Adipocyte (in vitro differentiated cells): ENCODE measurements at places on chromosomes 5 and 9.
A peak's percentile ranks its signal among the peaks of the same experiment; 100 is the strongest.

- DNase-seq, result no peak
Observed at GRCh38 chr9:70007831-70008230, 35.8 kb upstream of the MAMDC2 start.

DNA sequence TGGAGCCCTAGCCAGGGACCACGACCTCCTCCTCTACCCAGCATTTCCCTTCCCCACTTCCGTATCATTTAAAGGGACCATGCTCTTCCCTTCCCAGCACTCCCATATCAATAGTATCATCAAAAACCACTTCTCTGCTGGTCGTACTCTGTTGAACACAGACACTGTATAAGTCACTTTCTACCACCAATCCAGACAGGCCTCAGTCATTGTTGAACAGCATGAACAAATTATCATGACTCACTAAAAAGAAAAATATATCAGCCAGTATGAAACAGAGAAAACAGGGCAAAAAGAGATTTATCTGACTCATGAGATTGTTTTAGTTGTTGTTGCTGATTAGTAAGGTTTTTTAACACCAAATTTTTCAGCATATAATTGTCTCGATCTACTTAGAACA, 89.8 kb downstream of the CDKN2A start:
- DNase-seq, result peak; percentile 30

DNA sequence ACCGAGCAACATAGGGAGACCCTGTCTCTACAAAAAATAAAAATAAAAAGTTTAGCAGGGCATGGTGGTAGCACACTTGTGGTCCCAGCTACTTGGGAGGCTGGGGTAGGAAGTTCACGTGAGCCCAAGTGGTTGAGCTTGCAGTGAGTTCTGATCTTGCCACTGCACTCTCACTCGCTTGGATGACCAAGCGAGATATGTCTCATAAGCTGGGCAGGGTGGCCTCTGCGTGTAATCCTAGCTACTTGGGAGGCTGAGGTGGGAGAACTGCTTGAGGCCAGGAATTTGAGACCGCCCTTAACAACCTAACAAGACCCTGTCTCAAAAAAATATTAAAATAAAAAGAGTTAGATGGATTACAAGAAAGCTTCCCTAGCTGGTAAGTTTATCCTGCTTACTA, 32.5 kb downstream of the RASA1 start:
- DNase-seq, result no peak

GRCh38 chr5:56561455-56561854, 253.9 kb upstream of the MAP3K1 start:
- DNase-seq, result no peak

DNA sequence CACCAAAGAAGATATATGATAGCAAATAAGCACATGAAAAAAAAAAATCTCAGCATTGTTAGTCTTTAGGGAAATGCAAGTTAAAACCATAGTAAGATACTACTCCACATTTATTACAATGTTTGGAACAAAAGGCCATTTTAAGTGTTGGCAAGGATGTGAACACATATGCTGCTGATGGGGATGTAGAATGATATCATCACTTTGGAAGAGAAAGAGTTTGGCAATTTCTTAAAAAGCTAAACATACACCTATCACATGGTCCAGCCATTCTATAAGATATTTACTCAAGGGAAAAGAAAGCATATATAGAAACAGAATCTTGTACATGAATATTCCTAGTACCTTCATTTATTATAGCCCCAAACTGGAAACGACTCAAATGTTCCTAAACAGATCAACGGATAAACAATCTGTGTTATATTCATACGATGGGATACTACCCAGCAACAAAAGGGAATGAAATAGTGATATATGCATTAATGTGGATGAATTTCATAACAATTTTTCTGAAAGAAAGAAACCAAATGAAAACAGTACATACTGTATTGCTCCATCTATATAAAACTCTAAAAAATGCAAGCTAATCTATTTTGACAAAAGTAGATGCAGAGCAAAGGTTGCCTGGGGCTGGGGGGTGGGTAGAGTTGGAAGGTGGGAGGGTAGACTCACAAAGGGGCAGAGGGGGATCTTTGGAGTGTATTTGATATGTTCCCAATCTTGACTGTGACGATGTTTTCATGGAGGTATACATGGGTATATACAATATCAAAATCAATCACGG, 45.7 kb upstream of the SMAD5 start:
- DNase-seq, result no peak

DNA sequence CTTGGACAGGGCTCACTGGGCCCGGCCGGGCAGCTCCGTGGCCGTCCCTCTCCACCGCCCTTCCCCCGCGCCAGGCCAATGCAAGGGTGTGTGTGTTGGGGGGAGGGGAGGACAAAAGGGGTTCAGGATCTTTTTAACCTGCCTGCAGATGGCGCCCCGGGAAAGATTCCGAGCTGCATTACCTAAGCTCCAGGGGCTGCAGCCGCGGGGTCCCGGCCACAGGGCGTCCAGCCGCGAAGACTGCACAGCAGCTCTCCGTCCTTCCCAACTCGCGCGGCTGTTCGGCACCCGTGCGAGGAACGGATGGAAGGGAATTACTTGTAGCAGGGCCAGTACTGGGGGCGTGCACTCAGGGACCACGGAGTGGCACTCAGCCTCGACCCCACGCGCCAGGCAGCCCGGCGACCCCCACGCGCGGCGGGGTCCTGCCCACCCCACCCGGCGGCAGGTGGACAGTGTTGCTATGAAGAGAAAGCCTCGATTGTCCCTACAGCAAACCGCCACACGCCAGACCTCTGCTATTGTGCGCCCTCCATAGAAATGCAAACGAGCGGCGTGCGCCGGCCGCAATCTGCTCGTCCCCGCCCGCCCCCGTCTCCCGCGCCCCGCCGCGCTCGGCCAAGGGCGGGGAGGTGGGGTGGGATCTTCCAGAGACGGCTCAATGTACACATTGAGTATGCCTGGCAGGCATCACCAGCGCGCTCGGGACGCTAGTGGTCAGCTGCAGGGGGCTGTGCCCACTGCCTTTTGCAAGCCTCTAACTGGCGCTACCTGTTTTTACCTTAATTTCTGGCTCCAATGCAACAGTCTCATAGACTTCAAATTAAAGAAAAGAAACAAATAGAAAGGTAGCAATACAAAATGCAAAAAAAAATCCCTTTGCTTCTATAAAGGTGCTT, 796 bp upstream of the GADD45G start:
- DNase-seq, result peak; percentile 14

- DNase-seq, result peak; percentile 43
Observed at GRCh38 chr5:95704150-95704549, 21.4 kb upstream of the SPATA9 start.

DNA sequence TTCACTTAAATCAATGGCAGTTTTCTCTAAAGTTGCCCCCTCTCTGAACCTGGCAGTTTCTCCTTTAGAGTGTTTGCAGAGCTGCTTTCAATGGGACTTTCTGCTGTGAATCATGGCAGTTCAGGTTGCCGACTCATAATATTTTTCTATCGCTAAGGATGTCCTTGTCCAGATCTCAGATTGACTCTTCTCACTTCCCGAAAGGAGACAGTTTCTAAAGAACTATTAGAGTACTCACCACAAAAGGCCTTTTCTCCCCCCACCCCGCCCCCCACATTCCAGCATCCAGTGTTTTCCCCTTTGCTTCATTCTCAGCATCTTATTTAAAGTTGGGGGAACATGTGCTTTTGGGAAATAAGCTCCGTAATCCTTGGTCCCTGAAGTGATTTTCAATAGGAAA, 443.5 kb upstream of the KLF4 start:
- DNase-seq, result peak; percentile 29

DNA sequence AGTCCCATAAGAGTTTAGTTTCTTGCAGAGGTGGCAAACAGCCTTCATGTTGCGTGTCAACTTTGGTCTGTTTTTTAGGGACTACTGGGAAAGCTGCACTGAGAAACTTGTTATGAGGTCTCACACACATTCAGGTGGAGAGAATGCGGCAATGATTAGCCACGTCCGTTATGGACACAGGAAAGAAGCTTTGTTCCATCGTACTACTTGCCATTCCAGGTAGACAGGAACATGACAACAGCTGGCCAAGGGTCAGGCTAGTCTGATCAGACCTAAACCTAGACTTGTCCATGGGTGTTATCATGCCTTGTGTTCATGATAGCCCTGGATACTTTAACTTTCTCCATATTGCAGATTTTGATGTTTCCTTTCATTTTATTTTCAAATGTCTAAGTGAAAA, 113.2 kb downstream of the ZNF608 start:
- DNase-seq, result no peak

GRCh38 chr9:12961276-12961809, 186.5 kb downstream of the LURAP1L start:
- DNase-seq, result peak; percentile 52

DNA sequence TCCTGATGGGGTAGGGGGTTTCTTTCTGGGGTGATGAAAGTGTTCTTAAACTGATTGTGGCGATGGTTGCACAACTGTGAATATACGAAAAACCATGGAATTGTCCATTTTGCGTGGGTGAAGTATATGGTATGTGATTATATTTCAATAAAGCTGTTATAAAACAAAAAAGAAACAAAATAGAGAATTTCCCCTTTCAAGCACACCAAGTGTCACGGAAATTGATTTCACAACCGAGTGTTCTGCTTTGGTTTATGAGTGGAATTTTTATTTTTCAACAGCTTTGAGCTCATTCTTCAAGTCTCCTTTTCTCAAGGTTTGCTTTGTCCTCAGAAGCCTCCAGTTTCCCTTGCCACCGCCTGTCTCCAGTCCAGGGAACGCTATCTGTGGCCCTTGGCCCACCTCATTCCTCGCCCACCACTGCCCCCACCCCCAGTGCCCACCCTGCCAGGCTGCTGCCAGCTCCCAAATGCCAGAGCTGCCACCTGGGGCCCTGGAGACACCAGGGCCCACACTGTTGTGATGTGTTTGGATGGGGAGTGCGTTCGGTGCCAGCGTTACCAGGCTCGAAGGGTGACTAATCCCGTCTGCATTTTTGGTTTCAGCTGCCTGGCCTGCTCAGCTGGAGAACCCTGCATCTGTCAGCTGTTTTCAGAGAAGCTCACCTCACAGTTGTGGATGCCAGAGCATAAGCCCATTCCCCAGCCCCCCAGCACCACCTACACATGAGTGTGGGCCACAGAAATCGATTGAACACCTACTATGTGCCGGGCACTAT, 30.4 kb downstream of the DUSP1 start:
- DNase-seq, result peak; percentile 95

GRCh38 chr9:97779608-97780007, 73.4 kb upstream of the FOXE1 start:
- no peak for DNase-seq

- no peak for DNase-seq
Observed at GRCh38 chr5:58751222-58751837, 168.5 kb downstream of the RAB3C start.

DNA sequence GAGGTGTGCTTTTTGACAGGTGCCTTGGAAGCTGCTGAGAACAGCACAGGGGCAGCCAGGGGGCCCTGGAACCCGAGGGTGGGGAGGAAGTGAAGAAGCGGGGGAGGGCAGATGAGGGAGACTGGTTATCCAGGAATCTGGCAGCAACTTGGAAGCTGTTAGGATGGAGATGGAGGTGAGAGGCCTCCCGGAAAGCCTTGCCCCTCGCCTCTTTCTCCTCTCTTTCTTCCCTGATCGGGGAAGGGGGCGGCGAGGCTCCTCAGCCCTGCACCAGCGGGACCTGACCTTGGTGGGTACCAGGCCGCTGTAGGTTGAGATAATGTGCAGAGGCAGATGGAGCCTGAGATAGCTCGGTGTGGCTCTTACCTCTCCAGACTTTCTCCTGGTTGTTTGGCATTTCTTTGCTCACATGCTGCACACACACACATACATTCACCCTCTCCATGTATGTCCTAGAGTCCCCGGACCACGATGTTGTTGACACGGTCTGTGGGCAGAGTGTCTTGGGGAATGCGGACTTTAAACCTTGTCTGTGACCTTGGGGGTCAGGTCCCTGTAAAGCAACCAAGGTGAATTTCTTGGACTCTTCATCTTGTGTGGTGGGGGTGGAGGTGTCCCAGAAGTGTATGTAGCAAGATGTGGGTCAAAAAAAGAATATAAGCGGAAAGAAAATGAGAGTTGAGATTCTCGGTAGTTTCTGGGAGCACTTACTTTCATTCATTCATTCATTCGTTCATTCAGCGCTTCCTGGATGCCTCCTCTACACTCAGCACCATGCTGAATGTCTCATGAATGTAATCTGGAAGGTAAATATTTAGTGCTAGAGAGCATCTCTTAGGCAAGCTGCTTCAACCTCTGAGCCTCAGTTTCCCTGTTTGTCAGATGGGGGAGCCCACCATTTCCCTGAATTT, 1.6 kb downstream of the WWC1 start:
- no peak for DNase-seq

- no peak for DNase-seq
Observed at GRCh38 chr5:100898504-100899346, 4.4 kb downstream of the ST8SIA4 start.

DNA sequence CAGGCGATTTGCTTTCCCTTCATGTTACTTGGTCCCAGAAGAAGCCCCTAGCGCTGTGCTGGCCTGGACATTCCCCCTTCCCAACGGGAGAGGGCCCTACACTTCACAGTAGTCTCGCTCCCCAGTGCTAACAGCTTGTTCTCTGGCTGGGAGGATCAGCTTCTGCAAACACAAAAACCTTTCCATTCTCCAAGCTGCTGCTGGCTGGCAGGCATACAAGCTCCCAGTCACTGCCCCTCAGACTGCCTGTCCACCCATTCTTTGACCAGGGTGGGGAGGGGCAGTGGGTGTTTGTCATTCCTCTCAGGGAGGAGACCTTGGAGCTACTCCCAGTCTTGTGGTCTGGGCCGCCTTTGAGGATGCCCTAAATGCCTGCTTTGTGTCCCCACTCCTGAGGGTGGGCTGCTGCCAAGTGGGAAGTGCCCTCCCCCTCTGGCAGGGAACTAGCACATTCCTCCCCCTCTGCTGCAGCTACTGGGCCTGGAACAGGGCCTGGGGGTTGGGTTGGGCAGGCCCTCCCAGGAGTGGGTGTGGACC, 20.8 kb downstream of the ENHO start:
- DNase-seq, result peak; percentile 70

GRCh38 chr9:136303066-136303824, 649 bp downstream of the CCDC187 start:
- no peak for DNase-seq

GRCh38 chr9:15572200-15572770, 19.4 kb downstream of the CCDC171 start:
- DNase-seq, result no peak

GRCh38 chr5:57435701-57436134, 46.9 kb downstream of the ACTBL2 start:
- peak; percentile 74 for DNase-seq

DNA sequence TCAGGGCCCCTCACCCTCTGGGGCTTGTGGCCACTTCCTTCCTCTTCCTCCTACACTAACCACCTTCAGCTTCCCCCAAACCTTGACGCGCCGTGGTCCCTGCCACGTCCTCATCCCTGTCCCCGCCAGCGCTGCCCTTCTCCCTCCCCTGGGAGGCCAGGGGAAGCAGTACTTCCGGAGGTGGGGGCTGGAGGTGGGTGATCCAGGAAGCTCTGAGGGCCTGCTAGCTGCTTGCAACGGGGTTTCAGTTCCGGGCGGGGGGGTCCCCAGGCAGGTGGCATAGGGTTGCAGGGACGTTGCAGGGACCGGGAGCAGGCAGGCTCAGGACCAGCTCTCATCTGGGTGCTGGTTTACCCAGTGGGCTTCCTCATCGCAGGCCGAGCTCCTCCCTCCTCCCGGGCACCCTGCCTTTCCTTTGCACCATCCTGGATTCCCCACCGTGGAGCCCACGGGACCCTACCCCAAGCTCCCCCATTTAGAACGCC, 70.0 kb downstream of the RXRA start:
- no peak for DNase-seq
